Sciatic nerve (tissue), 2 donors: ENCODE measurements at places on chromosomes 11 and 22. TPM values are rescaled to one million over a fixed set of nuclear protein-coding genes. Genes with fewer than 3 reads are reported as not detected.

Gene MOV10L1
- 1.6 TPM for total RNA-seq

Gene SIAE
- total RNA-seq = 12.3 TPM

Gene CXCR5
- 0.18 TPM for total RNA-seq

Gene KRTAP5-10
- total RNA-seq = not detected

Gene CLDN25
- total RNA-seq = not detected

Gene TRIM6
- total RNA-seq = 3.3 TPM

Gene BTG4
- not detected for total RNA-seq

Gene CSF2RB
- 10.1 TPM for total RNA-seq

Gene C11orf91
- not detected for total RNA-seq

Gene PDGFB
- total RNA-seq = 24.2 TPM

Gene FAM227A
- total RNA-seq = 2.9 TPM

Gene TPH1
- total RNA-seq = 0.89 TPM

Gene SLC22A6
- total RNA-seq = not detected

Gene SNX32
- 2.6 TPM for total RNA-seq

Gene ANO3
- total RNA-seq = 0.76 TPM

Gene APOA5
- total RNA-seq = not detected

Gene MS4A8
- total RNA-seq = not detected

Gene MAML2
- total RNA-seq = 30.4 TPM

Gene OR51T1
- not detected for total RNA-seq

Gene AIFM3
- 2.1 TPM for total RNA-seq

Gene TLCD5
- total RNA-seq = 13.1 TPM

Gene OR10AG1
- not detected for total RNA-seq

Gene JAML
- total RNA-seq = 20.8 TPM

Gene SMIM35
- not detected for total RNA-seq

Gene BARX2
- total RNA-seq = not detected

Gene ARRB1
- 70.8 TPM for total RNA-seq

Gene POTEH
- not detected for total RNA-seq

Gene PATZ1
- total RNA-seq = 20.3 TPM

Gene C11orf16
- not detected for total RNA-seq

Gene PLEKHB1
- 370 TPM for total RNA-seq

Gene C11orf86
- not detected for total RNA-seq

Gene DNAJB13
- total RNA-seq = 0.62 TPM

Gene APOBEC3G
- total RNA-seq = 8.9 TPM

Gene NDUFS3
- 46.0 TPM for total RNA-seq

Gene SCGB1D4
- total RNA-seq = not detected

Gene OR5AK2
- not detected for total RNA-seq

Gene RIC3
- 14.6 TPM for total RNA-seq

Gene MMP7
- total RNA-seq = not detected

Gene IPO7
- 67.9 TPM for total RNA-seq

Gene NUDT22
- 28.0 TPM for total RNA-seq

Gene PATE4
- not detected for total RNA-seq

Gene ZBTB16
- 22.7 TPM for total RNA-seq

Gene RTN4RL2
- total RNA-seq = 2.5 TPM

Gene UPK3A
- not detected for total RNA-seq

Gene KRTAP5-11
- total RNA-seq = not detected
